Activated T-helper 2 cell treated with anti-CD3 and anti-CD28 coated beads, Interferon-gamma antibody, Interleukin-2, Interleukin-4, amounts not matched to agents 10 μg/mL and 5 μg/mL and 100 μg/mL, durations not matched to agents 14 hours and 24 hours and 36 hours (primary cell): ENCODE measurements at places on chromosomes 2 and 18. TPM values are rescaled to one million over a fixed set of nuclear protein-coding genes. Genes with fewer than 3 reads are reported as not detected.

AOX1 gene
- total RNA-seq: not detected in 2 replicates

CLEC4F gene
- 0.11 TPM in 1 of 2 replicates, not detected in the other for total RNA-seq

PAIP2B gene
- total RNA-seq: 0.84 and 0.94 TPM in 2 replicates

TRABD2A gene
- total RNA-seq: 67.9 and 71.2 TPM in 2 replicates

C1QL2 gene
- total RNA-seq: not detected in 2 replicates

ZEB2 gene
- total RNA-seq: 50.9 and 53.2 TPM in 2 replicates

STK17B gene
- total RNA-seq: 176 and 178 TPM in 2 replicates

DNA sequence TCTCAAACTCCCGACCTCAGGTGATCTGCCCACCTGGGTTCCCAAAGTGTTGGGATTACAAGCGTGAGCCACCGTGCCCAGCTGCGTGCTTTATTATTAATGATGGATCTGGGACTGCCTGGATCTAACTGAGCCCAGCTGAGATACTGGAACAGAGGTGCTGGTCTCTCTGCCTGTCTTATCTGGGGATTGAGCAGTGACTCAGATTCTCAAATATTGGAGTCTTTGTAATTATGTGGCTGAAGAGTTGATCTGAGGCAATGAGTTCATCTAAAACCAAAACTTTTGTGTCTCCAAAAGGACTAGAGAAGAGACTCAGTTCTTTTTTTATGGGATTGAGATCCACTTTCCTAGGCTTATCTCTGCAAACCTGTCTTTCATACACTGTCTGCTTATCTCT, 16.3 kb downstream of the PLEKHB2 start:
- H3K4me3 ChIP-seq: no peak overlapping the region
- no peaks in the 10 kb centered on the region for H3K27me3 ChIP-seq
- DNase-seq: no peak
- H3K36me3 ChIP-seq: peaks cover 62% of the 10 kb centered on the region
- peaks cover 4% of the 10 kb centered on the region for H3K4me1 ChIP-seq

- H3K36me3 ChIP-seq: no peaks in the 10 kb centered on the region
- no peaks in the 10 kb centered on the region for H3K4me1 ChIP-seq
- no peaks in the 10 kb centered on the region for H3K27me3 ChIP-seq
- DNase-seq: no peak
- no peak overlapping the region for H3K4me3 ChIP-seq
Measured at GRCh38 chr2:108029912-108030311, 43.6 kb downstream of the SLC5A7 start.

GRCh38 chr2:188471166-188471565, 179.5 kb downstream of the GULP1 start:
- no peak overlapping the region for H3K4me3 ChIP-seq
- H3K36me3 ChIP-seq: no peaks in the 10 kb centered on the region
- DNase-seq: no peak
- no peaks in the 10 kb centered on the region for H3K4me1 ChIP-seq
- H3K27ac ChIP-seq: no peak overlapping the region

GRCh38 chr2:224220586-224221255, 181.2 kb downstream of the FAM124B start:
- no peak overlapping the region for H3K4me3 ChIP-seq
- H3K27me3 ChIP-seq: peaks cover 12% of the 10 kb centered on the region
- H3K4me1 ChIP-seq: peaks cover 6% of the 10 kb centered on the region
- no peak for DNase-seq

DNA sequence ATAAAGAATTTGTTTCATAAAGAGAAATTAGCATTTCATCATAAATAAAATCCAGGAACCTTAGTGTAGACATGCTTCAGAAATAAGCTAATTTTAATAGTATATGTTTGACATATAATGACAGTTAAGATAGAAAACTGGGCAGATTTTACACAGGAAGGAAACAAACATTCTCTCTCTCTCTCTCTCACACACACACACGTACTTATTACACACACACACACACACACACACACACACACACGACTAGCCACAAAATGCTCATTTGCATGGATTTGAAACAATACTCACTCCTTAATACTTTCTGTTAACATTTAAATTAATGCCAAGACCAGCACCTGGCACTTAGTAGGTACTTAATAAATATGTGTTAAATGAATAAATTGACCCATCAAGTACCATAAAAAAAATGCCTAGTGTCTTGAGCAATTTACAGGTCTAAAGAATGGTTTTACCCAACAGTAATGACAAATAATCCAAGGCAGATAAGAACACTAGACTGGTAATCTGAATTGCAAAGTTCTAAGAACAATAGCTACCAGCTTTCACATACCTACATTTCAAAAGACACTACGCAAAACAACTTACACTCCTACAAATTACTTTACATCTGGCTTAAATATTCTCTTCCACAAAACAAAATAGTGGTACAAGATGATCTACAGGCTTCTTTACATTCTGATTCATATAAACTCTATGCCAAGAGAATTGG, 2.9 kb upstream of the GALNT3 start:
- DNase-seq: no peak
- no peak overlapping the region for H3K27ac ChIP-seq
- peaks cover 32% of the 10 kb centered on the region for H3K36me3 ChIP-seq
- no peaks in the 10 kb centered on the region for H3K27me3 ChIP-seq
- H3K4me3 ChIP-seq: no peak overlapping the region

DNA sequence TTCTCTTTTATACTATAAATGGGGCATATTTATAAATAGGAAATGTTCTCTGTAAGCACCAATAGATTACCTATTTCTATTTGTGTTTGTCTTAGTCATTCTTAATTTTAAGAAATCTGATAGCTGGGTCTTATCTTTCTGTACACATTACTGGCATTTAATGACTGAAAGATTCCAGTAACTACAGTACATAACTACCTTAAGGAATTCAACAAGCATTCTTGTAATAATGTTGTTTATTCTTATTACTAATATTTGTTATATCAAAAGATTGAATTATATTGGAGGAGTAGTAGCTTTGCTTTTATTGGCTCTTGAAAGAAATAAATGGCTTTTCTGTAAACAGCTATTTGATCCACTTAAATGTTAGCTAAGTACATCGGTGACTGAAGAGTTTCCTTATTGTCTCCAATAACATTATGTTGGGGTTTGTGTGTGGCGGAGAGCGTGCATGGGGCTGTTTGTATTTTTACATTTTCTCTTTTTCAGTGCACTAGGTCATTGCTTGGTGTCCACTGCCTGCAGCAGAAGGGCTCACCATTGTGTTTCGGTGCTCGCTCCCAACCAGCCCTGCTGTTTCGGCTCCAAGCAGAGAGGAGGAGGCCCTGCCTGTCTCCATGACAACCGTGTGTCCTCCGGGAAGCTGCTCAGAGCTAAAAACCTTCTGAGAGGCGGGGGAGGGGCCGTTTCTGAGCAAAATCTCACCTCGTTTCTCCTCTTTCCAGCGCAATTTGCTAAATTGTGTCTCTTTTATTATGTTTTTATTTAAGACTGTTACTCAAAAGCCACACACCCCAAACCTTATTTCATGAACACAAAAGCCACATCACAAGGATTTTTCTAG, 112.5 kb upstream of the SLC38A11 start:
- H3K27me3 ChIP-seq: peaks cover 11% of the 10 kb centered on the region
- peaks cover 1% of the 10 kb centered on the region for H3K4me1 ChIP-seq
- H3K4me3 ChIP-seq: no peak overlapping the region
- no peak for DNase-seq
- H3K36me3 ChIP-seq: no peaks in the 10 kb centered on the region

- no peaks in the 10 kb centered on the region for H3K27me3 ChIP-seq
- no peaks in the 10 kb centered on the region for H3K36me3 ChIP-seq
- H3K4me3 ChIP-seq: peak overlapping the region; percentile 87
- H3K27ac ChIP-seq: peak overlapping the region; percentile 96
- DNase-seq: peak; percentile 97
Measured at GRCh38 chr2:64751286-64752260, 97.9 kb upstream of the SERTAD2 start.

DNA sequence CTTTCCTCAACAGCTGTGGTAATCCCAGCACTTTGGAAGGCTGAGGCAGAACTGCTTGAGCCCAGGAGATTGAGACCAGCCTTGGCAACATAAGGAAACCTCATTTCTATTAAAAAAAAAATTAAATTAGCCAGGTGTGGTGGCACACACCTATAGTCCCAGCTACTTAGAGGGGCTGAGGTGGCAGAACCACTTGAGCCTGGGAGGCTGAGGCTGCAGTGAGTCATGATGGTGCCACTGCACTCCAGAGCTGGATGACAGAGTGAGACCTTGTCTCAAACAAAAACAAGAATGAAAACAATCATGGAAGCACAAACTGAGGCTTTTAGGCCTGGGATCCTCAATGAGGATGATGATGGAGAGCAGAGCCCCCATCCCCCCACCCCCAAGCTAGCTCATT, 19.8 kb downstream of the GAREM1 start:
- H3K4me1 ChIP-seq: no peaks in the 10 kb centered on the region
- H3K27me3 ChIP-seq: peaks cover 10% of the 10 kb centered on the region
- no peak overlapping the region for H3K4me3 ChIP-seq

DNA sequence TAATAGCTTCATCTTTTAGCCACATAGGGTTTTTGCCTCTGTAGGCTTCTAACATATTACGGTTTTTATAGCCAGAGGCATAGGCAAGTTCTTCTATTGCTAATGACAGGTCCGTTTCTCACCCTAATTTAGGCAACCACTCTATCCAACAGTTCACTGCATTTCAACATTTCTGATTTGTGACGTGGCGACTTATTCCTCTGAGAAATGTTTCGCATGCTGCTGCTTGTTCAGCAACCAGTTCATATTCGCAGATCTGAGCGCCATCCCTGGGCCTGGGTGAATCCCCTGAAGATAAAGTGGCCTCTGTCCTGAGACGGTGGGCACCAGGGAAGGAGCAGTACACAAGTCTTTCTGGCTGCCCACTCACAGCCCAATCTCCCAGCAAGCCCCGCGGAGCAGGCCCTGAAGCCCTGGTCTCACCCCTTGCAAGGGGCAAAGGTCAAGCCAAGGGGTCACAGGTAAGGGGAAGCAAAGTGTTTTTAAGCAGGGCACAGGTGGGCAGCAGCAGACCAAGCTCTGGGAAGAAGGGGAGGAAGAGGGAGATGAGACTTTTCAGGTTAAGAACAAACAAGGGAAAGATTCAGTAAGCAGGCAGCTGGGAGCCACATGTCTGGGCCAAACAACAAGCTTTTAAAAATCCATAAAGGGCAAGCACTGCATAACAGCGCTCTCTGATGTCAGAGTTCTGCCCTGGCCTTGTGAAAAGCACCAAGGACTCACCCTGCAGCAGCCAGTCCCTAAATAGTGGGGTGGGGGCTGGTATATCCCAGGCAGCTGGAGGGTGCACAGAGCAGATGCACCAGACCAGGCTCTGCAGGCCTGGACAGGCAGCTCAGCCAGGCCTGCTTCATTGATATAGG, 10.8 kb upstream of the COX7A2L start:
- H3K27me3 ChIP-seq: peaks cover 4% of the 10 kb centered on the region
- no peak for DNase-seq
- H3K36me3 ChIP-seq: no peaks in the 10 kb centered on the region
- no peak overlapping the region for H3K27ac ChIP-seq
- peaks cover 4% of the 10 kb centered on the region for H3K4me1 ChIP-seq
